Stimulated activated CD4-positive, alpha-beta T cell treated with anti-CD3 and anti-CD28 coated beads, Interleukin-4, amount 100 ng/mL, for 4 hours (primary cell): ENCODE measurements at places on chromosomes 3 and 15.

- no peak for DNase-seq
These were observed 30.6 kb downstream of the TNIK start for GRCh38 chr3:171429635-171430034.

- no peak for DNase-seq
These were observed 360.8 kb upstream of the PROK2 start for GRCh38 chr3:72145506-72146380.

- no peak for DNase-seq
These were observed 35.3 kb upstream of the MRPS22 start for GRCh38 chr3:139308560-139308959.

DNA sequence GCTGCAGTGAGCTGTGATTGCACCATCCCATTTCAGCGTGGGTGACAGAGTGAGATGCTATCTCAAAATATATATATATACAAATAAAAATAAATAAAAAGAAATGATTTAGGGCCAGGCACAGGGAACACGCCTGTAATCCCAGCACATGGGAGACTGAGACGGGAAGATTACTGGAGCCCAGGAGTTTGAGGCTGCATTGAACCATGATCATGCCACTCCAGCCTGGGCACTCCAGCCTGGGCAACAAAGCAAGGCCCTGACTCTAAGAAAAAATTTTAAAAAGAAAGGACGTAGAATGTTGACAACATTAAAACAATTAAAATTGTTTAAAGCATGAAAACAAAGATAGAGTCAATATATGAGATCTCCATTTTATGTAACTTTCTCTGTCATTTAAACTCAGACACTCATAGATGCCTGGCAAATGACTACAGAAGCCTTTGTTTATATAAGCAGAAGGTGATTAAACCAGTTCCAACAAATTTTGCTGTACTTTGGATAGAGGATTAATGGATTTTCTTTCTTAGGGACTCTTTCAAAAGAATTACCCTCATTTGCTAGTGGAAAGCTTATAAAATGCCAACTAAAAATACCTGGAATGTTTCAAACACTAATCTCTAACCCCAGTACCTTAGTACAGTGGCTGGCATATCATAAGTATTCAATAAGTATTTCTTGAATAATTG, 10.7 kb upstream of the TRPM7 start:
- no peak for DNase-seq

- no peak for DNase-seq
These were observed 16.2 kb downstream of the ZNF592 start for GRCh38 chr15:84764585-84764984.

GRCh38 chr15:101207867-101208288, 44.0 kb downstream of the CHSY1 start:
- DNase-seq, result no peak

DNA sequence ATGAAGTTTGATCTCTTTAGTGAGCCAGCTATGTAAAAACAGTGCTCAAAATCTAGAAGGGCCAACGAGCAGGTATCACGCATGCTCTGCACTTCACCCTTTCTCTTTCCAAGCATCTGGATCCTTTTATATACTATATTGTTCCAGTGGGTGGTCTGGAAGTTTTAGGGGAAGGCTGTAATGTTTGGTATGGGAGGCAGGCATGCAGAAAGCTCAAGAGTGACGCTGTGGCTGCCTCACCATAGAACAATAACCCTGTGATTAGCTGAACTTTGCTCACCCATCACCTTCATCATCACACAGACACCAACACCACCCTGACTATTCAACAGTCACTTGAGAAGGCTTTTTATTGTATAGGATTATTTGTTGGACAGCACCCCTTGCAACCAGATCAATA, 81.6 kb downstream of the FBN1 start:
- no peak for DNase-seq

DNA sequence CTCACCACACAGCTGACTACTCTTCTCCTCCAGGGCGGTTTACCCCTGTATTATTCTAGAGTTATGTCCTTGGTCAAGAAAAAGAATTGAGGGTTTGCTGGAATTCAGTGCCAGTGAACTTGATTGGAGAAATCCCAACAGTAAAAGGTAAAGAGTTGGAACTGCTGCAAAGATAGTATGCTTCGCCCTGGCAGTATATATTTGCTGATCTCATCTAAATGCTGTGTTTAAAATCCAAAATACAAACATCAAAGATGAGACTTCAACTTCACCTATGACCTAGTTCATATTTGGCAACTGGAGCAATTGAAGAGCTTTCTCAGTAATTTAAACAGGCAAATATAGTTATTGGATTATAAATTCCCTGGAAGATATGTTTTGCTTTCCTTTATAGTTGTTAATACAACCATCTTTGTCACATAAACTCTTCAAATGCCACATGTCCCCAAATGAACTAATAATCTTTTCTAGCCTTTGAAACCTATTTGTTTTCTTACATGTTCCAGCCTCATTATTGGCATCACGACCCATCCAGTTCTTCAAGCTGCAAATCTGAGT, 6.5 kb downstream of the KCNH8 start:
- DNase-seq, result no peak

GRCh38 chr3:12955651-12956315, 114.4 kb upstream of the RPL32 start:
- DNase-seq, result no peak

GRCh38 chr15:89395461-89395871, 60.8 kb upstream of the POLG start:
- no peak for DNase-seq

DNA sequence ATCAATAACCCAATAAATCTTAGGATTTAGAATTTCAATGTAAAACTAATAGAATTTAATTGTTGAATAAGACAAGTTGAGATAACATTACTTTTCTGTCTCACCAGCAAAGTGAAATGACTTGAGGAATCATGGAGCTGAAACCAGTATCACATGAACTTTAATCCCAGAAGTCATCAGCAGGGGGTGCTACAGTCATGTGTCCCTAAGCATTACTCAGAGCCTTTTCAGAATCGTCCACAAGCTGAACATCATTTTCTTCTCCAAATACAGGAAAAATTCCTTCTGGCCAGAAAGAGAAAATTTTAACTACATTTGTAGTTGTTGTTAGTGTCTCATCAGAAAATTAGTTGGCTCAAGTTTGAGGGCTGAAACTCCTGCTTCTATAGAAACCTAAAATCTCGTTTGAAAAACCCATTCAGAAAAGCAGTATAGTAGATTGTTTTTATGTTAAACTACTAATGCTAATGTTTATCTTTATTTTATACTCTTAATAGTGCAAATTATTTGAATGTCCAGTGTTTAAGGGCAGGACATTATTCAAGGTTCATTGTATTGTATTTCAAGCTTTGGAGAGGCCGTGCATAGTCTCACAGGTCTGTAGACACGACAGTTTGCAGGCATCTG, 384.1 kb downstream of the PLOD2 start:
- DNase-seq, result no peak

DNA sequence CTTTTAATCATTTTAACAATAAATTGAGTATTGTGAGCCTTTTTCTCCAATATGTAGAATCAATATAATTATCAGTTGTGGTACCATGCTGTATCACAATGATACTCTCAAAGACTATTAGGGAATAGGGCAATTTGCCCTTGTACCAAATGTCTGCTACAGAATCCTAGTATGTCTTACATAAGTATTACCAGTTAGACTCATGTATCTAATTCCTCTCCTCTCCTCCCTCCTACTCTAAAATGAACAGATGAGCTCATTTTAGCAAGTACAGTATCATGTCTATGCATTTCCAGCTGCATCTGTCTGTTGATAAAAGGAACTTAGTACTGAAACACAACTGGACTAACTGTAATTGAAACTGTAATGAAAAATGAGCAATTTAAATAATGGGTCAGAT, 124.3 kb upstream of the ATP11B start:
- no peak for DNase-seq
